ENCODE measurements at places on chromosomes 5 and 9.

GRCh38 chr5:172939071-172939470 lies 20.2 kb upstream of the RPL26L1 start:
- no peak for DNase-seq

DNA sequence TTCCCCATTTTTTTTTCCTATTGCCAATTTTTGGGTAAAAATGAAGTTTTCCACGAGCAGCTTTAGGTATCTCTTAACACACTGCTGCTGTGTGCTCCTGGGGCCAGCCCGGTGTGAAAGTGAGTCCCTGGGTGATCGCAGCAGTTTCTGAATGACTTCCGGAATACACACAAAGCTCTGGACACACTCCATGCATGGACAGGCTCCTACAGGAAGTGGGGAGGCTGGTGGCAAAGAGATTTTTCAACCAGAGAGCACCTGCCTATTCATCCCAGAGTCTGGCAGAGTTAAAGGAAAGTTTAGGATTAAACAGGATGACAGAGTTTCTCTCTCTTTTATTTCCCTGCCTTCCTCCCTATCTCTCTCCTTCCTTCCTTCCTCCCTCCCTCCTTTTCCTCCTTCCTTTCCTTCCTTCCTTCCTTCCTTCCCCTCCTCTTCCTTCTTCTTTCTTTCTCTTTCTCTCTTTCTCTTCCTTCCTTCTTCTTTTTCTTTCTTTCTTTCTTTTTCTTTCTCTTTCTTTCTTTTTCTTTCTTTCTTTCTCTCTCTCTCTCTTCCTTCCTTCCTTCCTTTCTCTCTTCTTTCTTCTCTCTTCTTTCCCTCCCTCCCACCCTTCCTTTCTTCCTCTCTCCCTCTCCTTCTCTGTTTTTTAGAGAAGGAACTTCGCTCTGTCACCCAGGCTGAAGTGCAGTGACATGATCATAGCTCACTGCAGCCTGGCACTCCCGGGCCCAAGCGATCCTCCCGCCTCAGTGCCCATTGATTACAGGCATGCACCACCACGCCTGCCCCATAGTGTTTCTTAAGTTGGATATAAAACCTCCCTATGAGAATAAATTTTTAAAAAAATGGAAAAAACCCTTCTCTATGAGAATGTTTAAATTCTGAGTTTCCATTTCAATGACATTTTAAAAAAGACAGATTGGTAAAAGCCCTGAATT lies 38.7 kb upstream of the UBTD2 start:
- no peak for DNase-seq

DNA sequence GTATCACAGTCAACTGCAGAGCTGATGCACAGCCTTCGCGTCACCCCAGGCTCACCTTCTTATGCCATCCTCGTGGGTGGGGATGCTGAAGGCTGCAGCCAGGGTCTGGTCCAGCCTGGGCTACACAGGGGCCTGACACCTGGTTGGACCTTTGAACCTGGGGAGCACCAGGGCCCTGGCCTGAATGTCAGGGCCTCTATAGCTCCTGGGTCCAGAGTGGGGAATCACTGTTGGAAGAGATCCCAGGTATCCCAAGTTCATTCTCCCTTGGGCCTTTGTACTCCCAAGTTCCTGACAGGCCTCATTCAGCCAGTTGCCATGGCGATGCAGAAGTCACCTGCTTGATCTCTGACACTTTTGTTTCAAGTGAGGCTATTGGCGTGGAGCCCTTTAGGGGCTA lies 43.8 kb downstream of the ZNF618 start:
- DNase-seq, result no peak

GRCh38 chr9:97933297-97933998 lies 4.5 kb downstream of the HEMGN start:
- DNase-seq, result no peak

- no peak for DNase-seq
Measured at GRCh38 chr9:135741276-135742219, 39.6 kb downstream of the KCNT1 start.

- no peak for DNase-seq
Measured at GRCh38 chr5:132622608-132623007, 35.4 kb upstream of the IL13 start.

GRCh38 chr5:3601911-3602782 lies 6.5 kb downstream of the IRX1 start:
- no peak for DNase-seq

GRCh38 chr9:129171993-129172751 lies 5.9 kb downstream of the IER5L start:
- no peak for DNase-seq

- no peak for DNase-seq
Measured at GRCh38 chr9:12681620-12682019, 11.6 kb upstream of the TYRP1 start.

GRCh38 chr5:8730194-8730593 lies 815.7 kb downstream of the SEMA5A start:
- DNase-seq, result no peak

DNA sequence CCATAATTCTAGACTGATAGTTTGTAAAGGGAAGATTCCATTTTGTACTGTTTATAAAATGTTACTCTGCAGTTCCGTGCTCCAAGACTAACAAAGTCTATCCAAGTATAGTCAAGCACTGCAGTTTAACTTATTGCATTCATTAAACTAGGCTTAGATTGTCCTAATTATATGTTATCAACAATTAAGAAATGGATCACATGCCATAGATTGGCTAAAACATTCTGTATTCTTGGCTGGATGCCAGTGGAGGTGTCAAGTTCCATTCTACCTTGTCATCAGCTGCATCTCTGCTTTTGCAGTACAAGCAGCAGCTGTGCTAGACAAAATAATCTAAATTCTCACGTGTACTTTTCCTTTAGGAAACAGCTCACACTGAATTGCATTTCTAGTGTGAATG lies 69.4 kb upstream of the MEF2C start:
- DNase-seq, result no peak

DNA sequence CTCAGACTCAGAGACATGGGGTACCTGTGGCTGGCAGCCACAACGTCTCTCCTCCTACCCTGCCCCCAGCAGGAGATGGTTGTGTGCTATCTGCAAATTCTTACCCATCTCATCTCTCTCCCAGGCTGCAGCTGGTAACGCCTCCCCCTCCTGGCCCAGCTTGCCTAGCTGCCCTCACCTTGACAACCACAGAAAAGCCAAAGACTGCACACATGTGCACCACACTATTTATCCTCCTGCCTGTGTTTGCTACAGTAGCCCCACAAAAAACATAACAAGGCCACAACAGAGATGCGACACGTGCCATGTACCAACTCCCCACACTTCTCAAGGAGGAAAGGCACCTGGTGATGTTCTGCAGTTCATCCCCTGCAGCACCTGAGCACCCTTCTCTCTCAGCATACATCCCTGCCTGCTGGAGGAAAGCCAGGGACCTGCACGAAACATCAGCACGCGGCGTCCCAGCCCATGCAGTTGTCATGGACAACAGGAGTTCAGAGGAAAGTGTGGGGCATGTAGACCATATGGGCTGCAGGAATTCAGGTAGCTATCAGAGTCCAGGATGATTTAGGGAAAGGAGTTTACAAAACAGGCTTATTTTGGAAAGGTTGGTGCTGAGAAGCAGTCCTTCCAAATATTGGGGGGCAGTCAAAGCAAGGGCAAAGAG lies 168.7 kb downstream of the C5orf15 start:
- DNase-seq, result no peak

DNA sequence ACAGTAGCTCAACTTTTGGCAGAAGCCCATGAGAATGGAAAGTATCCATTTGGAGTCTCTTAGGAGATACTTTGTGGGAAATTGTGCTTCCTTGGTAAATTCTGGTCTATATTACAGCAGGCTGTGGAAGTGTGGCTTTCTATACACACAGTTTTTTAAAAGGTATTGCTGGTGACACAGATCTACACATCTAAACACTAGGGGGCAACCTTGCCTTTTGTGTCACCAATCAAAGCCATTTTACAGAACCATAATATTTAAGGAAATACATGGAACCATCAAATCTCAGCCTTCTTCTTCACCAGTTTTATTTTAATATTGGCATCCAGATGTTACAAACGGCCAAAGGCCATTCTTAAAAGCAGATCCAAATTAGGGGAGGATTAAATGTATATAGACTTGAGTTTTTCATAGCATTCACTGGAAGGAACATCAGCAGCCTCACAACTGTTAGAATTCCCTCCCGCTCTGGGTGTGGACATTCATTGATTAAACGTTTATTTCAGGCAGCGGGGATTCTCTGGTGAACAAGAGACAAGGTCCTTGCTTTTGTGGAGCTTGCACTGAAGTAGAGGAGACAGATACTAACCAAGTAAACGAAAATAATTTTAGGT lies 132.4 kb upstream of the EPB41L4A start:
- DNase-seq, result peak; percentile 21

DNA sequence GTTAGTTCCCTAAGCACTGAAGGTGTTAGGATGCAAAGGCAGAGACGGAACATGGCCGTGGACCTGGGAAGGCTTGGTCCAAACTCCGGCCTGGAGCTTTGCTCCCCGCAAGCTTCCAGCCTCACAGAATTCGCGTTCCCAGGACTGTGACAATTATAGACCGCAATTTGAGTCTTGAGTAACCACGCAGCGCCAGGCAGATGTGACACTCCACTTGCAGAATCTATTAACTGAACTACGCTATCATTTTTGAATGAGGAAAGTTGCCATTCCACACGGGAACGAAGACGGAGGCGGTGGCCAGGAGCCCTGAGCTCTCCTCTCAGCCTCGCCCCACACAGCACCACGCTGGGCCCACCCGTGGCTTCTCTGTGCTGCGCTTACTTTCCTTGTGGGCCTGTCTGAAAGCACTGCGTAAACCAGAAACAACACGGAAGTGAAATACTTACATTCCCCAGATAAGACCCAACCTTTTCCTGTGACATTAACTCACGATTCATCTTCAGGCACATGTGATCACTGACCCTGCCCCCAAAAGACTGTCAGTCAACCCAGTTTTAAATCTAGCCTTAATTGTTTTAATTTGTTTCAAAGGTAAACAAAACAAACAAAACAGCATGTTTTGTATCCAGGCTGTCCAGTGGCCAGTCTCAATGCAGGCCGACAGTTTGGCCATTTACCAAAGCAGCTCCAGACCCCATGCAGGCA lies 16.1 kb upstream of the COL5A1 start:
- no peak for DNase-seq

DNA sequence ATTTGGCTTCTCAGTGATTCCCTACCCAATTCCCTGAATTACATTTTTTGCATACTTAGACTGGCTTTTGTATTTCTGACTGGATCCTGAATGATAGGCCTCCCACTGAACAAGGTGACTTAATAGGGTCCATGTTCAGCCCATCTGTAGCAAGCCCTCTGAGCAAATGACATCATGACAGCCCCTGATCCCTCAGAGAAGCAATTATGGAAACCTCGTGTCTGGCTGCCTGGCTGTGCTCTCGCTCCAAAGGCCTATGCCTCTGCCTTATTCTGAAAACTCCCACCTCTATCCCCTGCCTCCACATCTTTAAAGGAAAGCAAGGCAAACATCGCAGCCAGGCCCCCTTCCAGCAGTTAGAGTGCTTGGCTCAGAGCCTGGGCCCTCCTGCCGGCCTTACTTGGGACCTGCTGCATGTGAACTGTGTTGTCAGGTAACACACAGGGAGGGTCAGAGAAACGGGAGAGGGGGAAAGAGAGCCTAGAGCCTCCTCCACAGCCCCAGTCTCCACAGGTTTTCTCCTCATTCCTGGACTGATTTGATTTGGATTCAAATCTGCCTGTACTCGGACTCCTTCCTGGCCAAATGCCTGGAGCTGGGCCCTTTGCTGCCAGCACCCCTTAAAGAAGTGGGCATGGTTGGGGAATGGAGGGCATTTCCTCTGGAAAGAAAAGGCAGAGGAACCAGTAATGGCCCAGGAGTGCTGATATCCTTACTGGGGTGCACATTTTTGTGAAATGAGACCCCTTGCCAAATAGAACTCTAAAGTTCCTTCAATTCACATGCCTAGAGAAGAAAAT lies 3.8 kb downstream of the DCANP1 start:
- DNase-seq, result no peak

DNA sequence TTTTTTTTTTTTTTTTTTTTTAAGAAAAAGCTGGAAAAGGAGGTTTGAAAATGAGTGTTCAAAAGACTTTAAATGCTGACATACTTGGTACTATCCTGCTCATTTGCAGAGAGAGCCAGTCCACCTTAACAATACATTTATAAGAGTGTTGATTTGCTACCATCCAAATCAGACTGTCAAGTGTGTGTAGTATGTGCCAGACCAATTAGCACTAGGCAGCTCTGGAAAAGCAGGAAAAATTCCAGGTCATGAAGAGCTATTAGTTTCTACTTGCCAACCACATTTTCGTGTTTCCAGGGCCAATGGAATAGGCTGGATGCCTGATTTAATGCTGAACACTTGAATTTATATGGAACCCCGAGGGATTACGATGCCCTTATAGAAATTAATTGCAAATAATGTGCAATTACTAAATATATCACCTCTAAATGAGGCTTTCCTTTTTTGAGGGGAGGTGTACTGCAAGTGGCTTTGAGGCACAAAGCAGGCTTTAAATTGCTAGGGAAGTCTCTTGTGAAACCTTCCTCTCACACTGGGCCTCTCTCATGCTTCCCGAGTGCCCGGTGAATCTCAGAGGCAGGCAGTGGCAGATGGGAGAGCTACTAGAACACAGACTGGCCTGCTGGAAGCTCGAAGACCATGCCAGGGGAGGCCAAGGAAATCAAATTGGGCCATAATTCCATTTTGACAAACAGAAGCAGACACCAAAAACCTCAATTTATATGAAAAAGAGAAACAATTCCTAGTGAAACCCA lies 178.7 kb downstream of the PPP2R2B start:
- DNase-seq, result no peak

GRCh38 chr5:3381206-3381825 lies 214.3 kb upstream of the IRX1 start:
- DNase-seq, result no peak

DNA sequence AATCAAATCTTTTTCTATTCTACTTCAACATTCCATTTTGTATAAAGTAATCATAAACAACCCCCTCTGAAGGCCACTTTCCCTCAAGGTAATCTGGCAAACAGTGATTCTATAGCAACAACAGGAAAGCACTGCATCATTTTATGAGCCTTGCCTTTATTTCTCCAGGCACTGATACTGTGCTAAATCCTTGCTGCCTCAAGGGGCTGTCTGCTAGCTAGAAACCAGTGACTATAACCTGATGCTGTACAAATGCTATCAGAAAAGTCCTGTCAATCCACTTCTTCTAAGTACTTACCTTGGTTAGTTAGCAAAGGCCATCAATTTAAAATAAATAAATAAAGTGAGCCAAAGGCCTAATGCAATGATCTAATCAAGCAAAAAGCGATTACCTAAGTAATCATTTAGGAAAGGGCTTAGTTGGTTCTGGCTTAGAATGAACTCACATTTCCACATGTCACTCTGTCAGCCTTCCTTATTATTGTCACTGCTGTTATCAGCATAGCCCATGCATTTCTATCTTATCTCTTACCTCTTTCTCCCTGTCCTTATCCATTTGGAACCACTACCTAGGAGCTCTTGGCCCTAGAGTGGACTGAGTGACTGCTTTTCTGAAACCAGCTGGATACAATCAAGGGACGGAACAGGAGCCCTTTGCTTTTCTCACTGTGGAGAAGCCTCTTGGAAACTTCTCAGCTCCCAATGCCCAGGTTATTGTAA lies 246.1 kb upstream of the MEF2C start:
- no peak for DNase-seq

Measured in T-helper 1 cell (primary cell).